Panc1 (cell line): ENCODE measurements at places on chromosomes 4 and X.

- DNase-seq = peak; percentile 2
Observed at GRCh38 chr4:75432683-75433082, 81.5 kb downstream of the RCHY1 start.

DNA sequence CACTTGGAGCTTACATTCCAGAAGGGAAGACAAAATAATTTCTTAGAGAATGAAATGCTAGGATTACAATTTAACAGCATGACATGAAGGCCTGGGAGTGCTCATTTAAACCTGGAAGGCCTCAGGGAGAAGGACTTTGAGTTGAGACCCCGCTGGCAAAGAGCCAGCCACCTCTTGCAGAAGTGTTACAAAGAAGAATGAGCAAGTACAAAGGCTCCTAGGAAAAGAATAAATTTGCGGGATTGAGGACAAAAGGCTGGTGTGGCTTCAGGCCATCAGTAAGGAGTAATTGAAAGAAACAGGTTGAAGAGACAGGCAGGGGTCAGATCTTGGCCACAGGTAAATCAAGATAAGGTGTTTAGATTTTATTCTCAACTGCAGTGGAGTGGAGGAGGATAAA lies 3.1 kb upstream of the ELOVL6 start:
- DNase-seq = no peak

DNA sequence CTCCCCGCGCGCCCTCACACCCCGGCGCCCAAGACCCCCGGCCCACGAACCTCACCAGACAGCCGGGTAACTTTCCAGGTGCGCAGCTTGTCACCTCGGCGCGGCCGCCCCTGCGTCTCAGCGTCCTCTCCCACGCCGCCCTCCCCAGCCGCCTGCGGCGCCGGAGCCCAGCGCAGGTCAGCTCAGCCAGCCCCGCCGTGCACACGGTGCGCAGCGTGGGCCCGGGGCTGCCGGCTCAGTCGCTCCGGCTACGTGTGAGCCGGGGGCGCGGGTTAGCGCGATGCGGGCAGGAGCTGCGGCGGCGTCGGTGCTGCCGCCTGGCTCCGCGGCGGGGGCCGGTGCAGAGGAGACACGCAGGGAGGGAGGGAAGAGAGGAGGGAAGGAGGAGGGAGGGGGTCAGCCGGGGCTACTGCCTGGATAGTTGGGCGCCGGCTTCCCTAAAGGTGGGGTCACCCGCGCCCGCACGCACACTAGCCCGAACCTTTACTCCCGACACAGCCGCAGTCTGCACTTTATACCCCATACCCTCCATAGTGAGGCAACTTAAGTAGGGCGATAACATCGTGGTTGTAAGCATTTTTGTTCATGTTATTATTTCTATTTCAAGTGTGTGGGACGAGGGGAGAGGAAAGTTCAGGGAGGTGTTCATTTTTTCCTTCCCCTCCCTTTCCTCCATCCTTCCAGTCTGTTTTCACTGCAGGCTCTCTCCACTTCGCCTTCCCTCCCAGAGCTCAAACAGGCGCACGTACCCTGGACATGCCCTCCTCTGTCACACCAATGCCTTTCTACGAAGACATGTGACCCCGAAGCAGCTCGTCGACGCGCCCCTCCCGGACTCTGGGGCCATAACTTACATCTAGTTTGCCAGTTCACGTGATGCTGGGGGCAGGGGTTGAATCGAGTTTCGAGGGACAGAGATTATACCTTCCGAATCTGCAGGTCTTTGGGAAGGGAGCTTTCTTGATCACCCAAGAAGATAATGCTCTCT lies at the start of gene PRKG2:
Gene PRKG2 (minus strand): TSS at position 342 of the 988 bp plus-strand sequence. CDS start 10,175 bp downstream, outside the sequence.
- DNase-seq = no peak

DNA sequence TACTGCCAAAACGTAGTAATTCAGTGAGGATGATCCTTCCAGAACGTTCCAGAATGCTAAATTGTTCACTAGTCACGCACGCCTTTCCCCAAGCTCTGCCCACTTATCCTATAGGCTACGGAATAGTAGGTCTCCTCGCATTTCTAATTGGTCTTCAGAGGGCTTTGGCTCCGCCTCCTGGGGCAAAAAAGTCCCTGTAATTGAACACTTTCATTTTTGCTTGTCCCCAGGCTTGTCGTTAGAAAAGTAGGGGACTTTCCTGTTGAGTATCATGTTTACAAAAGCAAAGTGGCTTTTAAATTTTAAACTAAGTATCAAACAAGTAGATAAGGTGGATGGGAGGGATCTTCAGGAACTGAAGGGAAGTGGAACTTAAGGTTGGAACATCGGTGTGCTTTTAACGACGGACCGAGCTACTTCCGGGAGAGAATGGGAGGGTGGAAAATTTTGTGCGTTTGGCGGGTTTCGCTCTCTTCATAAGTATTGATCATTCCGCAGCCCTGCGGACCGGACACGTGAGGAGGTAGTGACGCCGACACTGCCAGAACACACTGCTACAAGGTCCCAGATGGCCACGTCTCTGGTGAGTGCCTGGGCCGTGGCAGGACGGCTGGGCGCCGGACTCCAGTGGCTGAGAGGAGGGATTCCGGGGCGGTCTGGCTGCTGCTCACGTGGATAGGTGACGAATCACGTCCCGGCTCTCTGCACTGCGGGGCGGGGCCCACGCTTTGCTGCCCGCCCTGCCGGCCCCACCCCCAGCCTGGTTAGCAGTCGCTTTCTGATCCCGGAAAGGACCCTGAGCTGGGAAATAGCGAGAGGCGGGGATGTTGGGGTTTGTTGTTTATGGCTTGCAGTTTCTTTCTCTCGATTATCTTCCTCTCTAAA lies at the start of gene NXT2:
Gene NXT2 (plus strand): TSS at position 406 of the 885 bp plus-strand sequence. CDS start 163 bp downstream, at position 569.
- DNase-seq = peak; percentile 93

DNA sequence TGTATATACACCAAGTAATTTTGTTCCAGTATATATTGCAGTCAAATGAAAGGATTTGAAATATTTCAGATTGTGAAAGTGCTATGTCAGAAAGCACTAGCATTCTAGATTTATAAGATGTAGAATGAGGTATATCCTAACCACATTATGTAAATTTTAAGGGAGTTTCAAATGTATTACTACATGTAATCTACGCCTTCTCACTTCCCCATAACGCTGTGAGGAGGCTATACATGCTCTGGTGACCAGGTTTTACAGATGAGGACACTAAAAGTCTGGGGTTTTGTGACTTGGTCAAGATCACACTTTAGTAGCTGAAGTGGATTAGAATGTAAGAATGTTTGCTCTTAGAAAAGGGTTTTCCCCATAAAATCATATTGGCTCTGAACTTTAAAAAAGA lies 8.1 kb downstream of the ENPEP start:
- no peak for DNase-seq

GRCh38 chrX:24619647-24620046 lies 27.5 kb downstream of the PCYT1B start:
- DNase-seq = no peak
